ENCODE measurements at places on chromosomes 12 and 14.

DNA sequence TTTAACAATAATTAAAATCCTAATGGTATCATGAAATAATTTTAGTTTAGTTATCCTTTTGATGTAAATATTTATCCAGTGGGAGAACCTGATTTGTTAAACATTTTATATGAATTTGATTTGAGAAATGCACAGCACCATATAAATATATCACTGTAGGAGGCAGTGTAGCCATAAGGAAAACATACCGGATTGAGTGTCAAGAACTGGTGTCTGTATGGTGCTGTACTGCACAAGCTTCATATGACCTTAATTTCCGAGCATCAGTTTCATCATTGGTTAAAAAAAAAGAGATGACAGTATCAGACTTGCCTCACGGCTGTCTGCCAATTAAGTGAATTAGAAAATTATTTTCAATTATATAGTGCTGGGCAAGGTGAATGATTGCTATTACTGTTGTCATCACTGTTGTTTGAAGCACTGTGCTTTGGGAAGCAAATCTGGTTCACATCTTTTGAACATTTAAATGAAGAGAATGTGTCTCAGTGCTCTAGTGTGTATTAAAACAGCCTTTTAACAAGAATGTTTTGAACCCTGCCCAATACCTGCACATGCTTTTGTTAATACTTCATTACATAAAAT, 72.1 kb downstream of the TMTC2 start:
- no peak for ATAC-seq

- ATAC-seq = no peak
These were observed 214.3 kb upstream of the NUDT4 start for GRCh38 chr12:93163260-93164036.

- ATAC-seq = peak; percentile 58
These were observed 103.8 kb upstream of the FKBP4 start for GRCh38 chr12:2691006-2691344.

- ATAC-seq = no peak
These were observed 160.5 kb downstream of the KITLG start for GRCh38 chr12:88419794-88420193.

DNA sequence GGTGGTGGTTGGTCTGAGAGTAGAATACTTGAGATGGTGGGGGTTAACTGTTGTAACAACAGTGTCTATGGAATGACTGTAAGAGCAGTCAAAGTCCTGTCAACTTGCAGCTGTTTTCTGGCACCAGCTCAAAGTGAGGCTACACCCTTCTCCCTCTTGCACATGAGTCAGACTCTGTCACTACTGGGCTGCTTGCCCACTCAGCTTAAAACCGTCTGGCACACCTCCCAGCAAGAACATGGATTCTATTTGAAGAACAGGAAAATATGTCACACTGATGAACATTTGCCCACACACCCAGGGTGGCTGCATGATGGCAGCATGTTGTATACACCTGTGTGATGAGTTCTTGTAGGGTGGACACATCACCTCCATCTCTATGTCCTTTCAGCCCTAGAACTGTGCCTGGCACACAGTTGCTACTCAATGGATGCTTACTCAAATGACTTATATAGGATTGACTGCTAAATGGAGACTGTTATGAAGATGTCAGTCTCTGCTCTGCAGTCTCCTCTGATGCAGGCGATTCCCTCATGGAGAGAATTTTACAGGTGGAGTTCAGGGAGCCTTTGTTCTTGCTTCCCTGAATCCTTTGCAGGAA, 19.3 kb upstream of the SERPINA6 start:
- ATAC-seq = peak; percentile 70
